ENCODE measurements at places on chromosomes 7 and 10. TPM values are rescaled to one million over a fixed set of nuclear protein-coding genes. Genes with fewer than 3 reads are reported as not detected.

DNA sequence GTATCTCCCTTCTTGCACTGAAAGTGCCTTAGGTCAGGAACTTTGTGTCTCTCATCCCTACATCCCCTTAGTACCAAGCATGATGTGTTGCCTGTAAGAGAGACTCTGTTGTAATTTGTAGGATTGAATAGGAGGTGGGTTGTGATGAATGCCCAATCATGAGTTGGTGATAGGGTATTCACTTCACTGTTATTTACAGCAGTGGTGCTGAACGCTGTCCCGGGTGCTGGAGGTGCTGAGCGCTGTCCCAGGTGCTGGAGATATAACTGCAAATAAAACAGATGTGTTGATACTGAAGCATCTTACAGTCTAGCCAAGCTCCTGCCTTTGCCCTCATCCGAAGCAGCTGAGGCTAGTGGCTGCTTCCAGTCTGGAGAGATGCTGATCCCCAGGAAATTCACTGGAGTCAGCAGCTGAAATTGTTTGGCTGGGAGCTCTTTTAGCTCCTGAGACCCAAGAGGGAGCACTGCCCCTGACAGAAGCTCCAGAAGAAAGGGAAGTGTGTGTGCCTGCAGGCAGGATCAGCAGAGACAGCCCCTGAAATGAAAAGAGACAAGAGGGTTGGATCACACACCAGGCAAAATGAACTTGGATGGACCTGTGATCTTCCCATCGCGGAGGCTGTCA is 183.4 kb downstream of the SORCS3 start:
- DNase-seq: no peak

DNA sequence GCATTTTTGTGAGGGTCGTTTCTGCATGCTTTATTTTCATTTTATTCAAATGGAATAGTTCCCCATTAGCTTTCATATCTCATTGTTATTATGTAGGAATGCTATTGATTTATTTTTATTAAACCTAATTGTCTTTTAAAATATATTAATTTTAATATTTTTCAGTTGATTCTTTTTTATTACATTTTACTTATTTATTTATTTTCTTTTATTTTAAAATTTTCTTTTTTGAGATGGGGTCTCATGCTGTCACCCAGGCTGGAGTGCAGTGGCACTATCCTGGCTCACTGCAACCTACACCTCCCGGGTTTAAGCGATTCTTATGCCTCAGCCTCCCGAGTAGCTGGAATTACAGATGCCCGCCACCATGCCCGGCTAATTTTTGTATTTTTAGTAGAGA is 7.4 kb upstream of the STK17A start:
- no peak for DNase-seq

DNA sequence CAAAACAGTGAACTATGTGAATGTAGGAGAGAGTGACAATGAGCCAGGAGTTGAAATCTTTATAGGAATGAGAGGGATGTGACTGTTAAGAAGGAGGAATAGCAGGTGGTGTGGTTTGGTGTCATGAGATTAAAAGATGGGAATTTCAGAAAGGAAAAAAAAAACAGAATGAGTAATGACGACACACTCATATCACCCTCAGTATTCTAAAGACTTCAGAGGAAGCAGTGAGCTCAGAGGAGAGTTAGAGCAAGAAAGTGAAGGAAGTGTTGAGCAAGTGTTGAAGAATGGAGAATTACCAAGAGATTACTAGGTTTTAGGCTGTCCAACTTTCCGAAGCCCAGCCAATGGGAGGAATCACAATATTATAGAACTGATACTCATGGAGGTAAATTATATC is 220.5 kb upstream of the HGF start:
- DNase-seq: no peak

- DNase-seq: no peak
Measured at GRCh38 chr7:55073976-55074528, 55.2 kb downstream of the EGFR start.

The PTER gene
- 3.4 TPM for total RNA-seq

DNA sequence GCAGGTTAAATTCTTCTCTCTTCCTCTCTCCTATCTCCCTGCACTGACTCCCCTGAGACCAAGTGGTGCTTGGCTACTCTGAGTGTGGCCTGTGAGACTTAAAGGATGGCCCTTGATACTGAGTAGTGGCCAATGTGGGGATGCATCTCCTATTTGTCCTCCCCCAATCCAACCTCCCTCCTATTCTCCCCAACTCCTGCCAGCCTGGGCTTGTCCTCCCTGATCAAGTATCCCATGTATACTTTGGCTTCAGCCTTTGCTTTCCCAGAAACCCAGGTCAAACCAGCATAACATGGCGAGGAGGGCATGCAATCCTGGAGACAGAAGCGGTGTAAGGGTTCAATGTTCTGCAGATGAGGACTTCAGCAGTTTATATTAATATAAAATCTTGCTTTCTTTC is 77.9 kb upstream of the GRB10 start:
- no peak for DNase-seq

- no peak for DNase-seq
Measured at GRCh38 chr7:154380771-154381170, 328.6 kb downstream of the DPP6 start.

DNA sequence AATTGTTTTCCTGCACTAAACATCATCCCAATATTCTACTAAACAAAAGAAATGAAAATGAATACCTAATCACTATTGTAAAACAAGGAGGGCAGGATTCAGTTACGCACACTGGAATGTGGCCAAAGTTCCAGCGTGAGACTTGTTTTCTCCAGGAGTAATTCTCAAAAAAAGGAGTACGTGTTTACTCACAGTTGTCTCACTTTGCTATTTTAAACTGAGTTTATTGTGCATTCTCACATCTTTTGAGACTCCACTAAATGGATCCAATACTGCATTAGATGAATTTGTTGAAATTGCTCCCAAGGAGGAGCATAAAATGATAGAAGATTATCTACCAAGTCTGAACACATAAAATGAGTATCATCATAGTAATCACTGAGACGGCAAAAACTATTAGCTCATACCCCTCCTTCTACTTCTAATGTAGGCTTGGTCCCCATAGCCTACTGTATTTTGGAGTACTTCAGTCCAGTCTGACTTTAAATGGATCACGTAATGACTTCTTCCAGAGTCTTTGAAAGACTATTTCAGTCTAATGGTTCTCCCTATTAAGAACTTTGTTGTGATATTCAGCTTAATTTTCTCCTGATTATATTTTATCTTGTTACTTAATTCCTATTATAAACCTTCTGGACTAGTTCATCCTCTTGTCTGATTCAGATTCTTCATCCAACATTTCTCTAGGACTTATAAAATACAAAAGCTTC is 3.8 kb downstream of the GRM3 start:
- DNase-seq: no peak

DNA sequence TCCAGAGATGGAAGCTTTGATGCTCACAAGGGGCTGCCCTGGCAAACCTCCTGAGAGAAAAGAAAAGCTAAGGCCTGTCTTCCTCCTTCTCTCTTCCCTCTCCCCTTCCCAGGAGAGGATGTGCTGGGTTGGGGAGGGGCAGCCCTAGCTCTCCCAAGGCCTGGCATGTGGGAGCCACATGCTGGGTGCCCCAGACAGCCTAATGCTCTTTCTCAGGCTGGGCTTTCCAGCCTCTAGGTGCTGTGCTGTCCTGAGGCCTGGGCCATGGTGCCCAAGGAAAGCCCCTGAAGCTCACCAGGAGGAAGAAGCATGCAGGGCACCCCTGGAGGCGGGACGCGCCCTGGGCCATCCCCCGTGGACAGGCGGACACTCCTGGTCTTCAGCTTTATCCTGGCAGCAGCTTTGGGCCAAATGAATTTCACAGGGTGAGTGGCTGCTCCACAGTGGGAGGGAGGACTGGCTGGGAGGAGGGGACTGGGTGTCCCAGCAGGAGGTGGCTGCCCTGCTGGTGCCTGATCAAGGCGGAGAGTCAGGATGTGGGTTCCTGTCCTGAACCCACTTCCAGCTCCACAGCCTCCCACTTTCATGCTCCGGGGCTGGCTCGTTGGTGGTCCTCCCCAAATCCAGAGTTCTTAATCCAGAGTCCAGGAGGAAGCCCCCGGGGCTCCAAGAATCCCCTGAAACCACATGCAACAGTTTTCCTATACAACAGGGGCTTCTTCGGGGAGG is 1.7 kb downstream of the CPA5 start:
- no peak for DNase-seq

- no peak for DNase-seq
Measured at GRCh38 chr10:24449321-24449740, 240.4 kb downstream of the KIAA1217 start.

DNA sequence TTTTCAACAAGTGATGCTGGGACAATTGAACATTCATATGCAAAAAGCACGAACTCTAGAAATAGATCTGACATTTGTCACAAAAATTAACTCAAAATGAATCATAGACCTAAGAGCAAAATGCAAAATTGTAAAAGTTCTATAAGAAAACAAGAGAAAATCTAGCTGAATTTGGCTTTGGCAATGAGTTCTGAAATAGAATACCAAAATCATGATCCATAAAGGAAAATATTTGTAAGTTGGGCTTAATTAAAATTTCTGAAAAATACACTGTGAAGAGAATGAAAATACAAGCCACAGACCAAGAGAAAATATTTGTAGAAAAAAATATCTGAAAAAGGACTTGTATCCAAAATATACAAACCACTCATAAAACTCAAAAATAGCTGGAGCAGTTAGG is 698.8 kb upstream of the CELF2 start:
- no peak for DNase-seq

- DNase-seq: peak; percentile 0
Measured at GRCh38 chr7:109003742-109004141, 434.1 kb downstream of the DNAJB9 start.

DNA sequence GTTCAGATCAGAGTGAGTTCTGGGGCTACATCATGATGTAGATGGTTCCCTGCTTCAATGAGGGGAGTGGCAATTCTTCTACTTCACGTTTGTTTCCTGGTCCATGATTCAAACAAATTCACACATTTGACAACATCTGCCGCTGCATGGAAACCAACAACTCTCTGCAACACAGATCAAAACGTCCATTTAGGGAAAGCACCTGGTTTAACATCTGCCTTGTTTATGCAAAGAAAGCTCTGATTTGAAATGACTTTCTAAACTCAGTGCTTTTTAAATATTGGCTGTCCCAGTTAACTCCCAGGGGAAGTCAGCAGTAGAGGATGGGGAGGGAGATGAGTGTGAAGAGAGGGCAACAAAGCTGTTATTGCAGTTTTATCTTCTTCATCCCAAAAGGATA is 93.8 kb downstream of the GAD2 start:
- no peak for DNase-seq

- DNase-seq: no peak
Measured at GRCh38 chr7:78443811-78444210, 645.2 kb downstream of the PHTF2 start.

The GNGT1 gene
- not detected for total RNA-seq

DNA sequence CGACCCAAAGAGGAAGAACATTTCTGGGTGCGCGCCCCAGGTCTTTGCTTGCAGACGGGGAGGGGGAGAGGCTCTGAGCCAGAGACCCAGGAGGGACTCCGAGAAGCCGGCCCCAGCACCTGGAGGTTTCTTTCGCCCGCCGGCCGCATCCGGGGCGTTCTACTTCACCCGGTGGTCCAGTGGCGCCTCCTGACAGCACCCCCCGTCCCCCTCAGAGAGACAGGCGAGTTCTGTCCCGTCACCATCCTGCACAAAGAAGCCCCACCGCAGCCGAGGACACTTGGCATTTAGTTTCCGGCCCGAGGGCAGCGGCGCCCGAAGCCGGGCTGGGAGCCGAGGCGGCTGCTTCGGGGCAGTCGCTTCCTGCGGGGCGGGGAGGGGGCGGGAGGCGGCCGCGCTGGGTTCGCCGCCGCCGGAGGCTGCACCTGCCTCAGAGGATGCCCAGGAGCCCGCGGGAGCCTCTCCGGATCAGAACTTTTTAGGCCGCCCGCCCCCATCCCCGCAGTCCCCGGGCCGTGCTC is at the start of gene TMEM178B:
TMEM178B (plus strand) TSS at position 424 of the 521 bp plus-strand sequence.
- DNase-seq: no peak

GRCh38 chr7:65382452-65382851 is 8.8 kb downstream of the ZNF92 start:
- no peak for DNase-seq

GRCh38 chr10:86300931-86301830 is 65.4 kb downstream of the GRID1 start:
- no peak for DNase-seq

The C10orf53 gene
- total RNA-seq: not detected

DNA sequence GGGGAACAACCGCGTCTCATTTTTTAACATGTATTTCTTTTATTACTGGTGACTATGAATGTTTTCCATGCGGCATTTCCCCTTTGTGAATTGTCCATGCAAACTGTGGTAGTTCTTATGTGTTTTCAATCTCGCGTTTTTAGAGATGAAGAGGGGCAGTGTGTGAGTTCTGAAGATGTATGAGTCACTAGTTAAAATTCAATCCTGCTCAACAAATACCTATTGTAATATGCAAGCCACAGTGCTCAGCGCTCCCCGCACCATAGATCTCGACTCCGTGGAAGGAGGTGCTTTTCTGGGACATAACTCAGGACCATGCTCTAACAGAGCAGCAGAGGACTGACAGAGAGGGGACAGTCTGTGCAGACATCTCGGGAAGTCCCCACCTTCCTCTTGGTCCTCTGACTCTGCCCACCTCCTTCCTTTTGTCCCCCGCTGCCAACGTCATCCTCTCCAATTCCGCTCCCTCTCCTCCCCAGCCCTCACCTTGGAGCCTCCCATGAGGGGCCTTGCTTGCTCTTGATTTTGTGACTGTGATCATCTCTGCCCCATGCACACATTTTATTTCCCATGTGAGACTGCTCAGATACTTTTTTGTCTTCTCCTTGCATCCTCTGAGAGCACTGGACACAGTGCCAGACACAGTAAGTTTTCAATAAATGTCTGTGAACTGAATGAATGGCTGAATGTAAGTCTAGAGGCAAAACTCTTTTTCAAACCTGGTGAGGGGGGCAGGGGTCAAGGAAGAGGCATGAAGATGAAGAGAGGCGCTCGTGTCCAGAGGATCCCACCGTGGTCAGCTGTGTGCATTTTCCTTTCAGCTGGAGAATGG is 42.7 kb upstream of the PLEKHA1 start:
- DNase-seq: no peak

DNA sequence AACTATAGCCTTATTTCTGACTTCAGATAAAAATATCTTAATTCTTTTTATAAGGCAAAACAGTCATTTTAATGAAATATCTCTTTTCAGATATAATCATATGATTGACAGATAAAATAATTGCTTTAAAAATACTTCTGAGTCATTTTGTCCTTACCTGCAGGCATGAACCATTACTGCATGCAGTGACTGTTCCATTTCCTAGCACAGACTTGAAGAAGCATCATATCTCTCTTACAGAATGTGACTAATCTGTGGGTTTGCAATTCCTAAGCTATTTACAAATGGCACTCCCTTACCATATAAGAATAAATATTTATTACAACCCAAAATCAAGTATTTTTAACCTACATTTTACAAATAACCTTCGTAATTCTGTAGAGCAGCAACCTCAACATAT is 120.7 kb downstream of the SRPK2 start:
- DNase-seq: no peak
